ENCODE measurements at places on chromosomes 16 and 17.

GRCh38 chr17:48909783-48910182 is 1.6 kb downstream of the UBE2Z start:
- no peak for DNase-seq

- no peak for DNase-seq
Measured at GRCh38 chr16:49009204-49009603, 272.4 kb downstream of the CBLN1 start.

- no peak for DNase-seq
Measured at GRCh38 chr16:47037396-47037745, 63.9 kb upstream of the DNAJA2 start.

- no peak for DNase-seq
Measured at GRCh38 chr17:45222014-45222288, 266 bp downstream of the FMNL1 start.

DNA sequence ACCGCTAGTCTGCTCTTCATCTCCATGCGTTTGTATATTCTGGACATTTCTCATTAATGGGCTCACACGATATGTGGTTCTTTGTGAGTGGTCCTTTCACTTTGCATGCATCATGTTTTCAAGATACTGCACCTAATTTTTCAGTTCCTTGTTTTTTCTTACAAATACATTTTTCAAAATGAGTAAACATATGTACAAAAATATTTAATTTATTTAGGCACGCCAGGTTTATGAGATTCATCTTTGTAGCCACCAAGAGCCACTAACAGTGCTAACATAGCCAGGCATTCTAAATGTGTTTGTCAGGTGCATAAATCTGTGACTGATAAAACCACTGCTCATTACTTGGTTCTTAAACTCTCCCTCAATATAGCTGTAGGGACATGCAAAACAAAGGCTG is 375.3 kb downstream of the WWOX start:
- DNase-seq = no peak

DNA sequence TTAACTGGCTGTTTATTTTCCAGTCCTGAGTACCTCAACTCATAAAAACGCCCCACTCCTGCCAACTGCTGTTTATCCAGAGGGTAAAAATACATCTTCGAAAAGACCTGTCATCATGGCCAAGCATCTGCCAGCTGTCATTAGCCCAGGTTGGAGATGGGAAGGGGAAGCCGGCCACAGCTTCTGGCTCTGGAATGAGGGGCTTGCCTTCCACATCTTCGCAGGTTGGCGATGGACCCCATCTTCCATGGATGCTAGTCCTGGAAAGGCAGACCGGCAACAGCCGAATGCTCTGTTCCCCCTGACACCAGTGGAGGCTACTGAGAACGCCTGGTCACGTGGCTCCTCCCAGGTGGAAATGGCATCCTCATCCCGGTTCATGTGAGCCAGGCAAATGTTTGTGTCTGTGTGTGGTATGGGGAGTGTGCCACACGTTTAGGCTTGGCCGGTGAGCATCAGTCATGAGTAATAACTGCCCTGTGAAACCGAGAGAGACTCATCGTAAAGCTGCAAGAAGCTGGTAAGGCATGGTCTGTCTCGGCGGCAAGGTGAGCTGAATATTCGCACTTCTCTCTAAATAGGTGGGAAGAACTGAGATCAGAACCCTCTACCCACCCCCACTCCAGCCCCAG is 420 bp upstream of the KRTAP17-1 start:
- no peak for DNase-seq

GRCh38 chr17:36136439-36136838 is 32.8 kb downstream of the CCL4 start:
- no peak for DNase-seq

- no peak for DNase-seq
Measured at GRCh38 chr16:58615280-58615679, 14.3 kb downstream of the CNOT1 start.

DNA sequence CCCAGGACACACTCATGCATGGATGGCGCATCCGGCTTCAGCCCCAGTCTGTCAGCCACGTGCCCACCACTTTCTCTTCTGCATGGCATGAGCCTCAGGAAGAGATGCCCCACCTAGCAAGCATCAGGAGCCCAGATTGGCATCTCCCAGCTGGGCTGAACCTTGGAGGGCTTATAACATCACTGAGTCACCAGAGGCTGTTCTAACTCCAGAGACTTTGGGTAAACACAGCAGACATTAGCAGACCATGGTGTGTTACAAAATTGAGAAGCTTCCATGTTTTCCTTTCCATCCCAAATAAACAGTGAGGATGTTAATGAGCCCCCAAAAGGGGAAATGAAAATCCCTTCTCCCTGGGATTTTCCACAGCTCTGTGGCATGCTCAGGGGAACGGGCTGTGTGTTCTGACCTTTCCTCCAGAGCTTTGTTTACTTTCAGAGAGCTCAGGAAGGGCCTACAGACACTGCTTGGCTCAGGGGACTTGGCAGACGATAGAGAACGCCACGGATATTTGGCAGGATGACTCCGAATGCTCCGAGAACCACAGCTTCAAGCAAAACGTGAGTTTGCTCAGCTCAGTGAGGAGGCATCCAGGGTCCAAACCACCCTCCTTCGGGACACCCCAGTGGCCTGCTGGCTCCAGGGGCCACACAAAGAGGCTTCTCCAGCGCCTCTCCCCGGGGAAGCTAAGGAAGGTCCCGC is 16.5 kb downstream of the GLP2R start:
- DNase-seq = no peak

DNA sequence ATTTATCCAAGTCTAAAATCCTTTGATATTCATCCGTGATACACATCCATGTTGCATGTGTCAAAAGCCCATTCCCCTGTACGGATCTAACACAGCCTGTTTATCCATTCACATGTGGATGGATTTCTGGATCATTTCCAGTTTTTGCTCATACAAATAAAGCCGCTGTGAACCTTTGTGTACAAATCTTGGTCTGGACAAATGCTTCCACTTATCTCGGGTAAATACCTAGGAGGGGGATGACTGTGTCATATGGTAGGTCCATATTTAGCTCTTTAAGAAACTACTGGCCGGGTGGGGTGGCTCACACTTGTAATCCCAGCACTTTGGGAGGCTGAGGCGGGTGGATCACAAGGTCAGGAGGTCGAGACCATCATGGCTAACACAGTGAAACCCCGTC is 6.3 kb upstream of the TBCD start:
- no peak for DNase-seq

DNA sequence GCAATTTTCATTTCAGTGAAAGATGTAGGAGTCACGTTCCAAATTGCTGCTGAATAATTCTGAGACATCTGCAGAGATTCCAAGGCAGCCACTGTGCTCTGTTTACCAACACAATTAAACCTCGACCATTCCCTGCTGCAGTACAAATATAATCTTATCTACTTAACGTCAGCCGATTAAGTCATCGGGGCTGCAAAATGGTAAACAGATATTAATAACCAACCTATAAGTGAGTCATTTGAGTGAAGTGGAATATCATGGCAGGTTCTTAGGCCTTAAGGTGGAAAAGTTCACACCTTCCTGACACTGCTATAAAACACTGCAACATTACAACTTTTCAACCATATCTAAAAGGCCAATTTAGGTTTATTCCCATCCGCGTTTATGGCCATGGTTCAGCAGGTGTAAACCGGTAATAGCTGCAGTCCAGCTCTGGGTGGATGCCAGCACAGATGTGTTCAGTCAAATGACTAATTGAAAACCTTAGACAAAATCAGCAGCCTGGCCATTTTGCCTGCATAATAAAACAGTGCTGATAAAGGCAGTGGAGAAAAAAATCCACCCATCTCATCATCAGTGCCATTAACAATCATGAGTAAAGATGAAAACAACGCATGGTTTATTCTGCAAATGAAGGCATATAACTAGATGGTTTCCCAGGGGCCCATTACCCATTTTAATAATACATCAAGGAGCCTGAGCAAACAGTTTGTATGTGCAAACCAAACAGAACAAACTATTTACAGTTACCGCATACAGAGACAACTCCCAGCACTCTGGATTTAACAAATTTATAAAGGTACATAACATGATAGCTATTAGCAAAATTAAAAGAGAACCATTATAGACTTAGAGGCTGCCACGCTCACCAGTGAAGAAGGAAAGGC is 202.9 kb upstream of the IRX3 start:
- no peak for DNase-seq

GRCh38 chr16:68227183-68227793 is 8.6 kb downstream of the ESRP2 start:
- DNase-seq = no peak

GRCh38 chr17:65058146-65058545 is 1.6 kb upstream of the GNA13 start:
- DNase-seq = no peak

DNA sequence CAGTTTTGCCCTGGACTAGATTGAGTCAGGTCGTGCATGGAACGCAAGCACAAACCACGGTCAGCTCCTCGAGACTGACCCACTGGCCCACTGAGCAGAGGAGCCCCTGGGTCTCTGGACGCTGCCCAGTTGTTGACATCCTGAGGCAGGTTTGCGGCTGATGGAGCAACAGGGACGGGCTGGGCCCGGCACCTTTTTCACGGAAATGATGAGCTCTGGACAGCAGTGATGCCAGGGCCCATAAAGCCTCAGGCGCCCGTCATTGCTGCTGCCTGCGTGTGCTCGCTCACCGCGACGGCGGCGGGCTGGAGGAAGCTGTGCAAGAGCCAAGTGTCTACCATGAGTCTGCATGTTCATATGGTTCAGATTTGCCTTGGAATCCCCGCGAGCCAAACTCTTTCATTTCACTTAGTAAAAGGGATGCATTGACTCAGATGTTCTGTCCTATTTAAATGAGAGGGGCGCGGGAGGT is 30.8 kb upstream of the CRISPLD2 start:
- no peak for DNase-seq

DNA sequence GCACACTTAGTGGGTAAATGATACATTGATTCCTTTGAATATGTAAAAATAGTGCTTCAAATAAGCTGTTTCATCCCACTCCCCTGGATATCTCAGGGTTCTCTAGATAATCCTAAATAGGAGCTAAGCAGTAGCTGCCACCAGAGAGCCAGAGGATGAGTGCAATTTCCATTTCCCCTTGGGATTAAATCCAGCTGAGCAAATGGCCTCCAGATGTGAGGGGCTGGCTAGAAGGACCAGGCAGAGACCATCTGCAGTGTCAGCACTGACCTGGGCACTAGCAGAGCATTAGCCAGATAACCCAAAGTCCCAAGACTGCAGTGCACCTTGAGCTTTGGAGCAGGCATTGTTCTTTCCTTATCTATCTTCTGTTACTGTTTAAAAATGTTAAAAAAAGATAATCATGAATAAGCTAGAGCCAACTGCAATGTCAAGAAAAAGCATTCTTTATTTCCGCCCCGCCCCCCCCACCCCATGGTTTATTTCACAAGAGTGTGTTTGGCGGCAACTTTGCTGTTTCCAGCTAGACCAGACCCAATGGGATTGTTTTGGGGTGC is 19.5 kb downstream of the GPR179 start:
- no peak for DNase-seq

- DNase-seq = no peak
Measured at GRCh38 chr16:65744401-65744800, 622.1 kb upstream of the CDH5 start.

DNA sequence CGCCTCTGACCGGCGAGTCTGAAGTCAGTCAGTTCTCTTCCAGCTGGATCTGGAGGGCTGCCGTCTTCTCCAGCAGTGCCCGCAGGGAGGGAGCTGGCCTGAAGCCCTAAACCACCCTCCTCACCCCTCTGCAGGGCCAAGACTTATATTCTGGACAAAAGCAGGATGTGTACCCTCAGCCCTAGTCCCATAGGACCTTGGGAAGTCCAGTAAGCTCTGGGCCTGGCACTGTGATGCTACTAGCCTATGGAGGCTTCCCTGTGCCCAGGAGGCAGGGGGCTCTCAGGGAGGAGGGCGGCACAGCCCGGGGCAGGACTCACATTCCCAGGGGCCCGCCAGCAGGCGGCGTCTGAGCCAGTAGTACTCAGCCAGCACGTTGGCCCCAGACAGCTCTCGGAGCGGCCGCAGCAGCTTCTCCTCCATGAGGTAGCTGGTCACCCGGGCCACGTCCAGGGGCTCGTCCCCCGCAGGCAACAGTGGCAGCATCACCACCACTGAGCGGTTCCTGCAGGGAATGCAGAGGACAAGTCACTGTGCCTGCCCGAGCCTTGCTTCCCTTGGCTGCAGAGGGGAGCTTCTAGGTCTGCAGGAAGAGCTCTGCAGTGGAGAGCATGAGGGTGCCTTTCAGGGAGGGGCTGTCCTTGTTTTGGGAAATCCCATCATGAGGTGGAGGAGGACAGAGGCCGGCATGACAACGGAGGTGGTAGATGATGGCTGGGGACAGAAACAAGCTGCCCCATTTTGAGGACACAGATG is 41.7 kb downstream of the RMI2 start:
- no peak for DNase-seq

GRCh38 chr16:87499189-87499486 is 6.3 kb upstream of the ZCCHC14 start:
- no peak for DNase-seq

DNA sequence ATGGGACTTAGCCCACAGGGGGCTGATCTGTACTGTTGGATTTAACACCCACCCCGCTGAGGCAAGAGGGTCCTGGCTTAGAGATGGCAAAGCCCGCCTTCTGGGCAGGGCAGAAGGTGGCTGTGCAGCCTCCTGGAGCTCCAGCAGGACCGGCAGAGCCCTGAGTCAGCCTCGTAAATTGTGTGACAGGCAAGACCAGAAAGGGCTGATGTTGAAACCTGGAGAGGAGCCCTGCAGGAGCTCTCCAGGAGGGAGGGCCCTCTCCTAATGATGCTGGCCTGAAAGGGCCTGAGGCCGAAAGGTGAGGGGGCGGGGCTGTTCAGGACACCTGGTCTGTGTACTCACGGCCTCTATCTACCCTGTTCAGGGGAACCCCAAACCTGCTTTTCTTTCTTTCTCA is 22.5 kb upstream of the MYO15B start:
- DNase-seq = no peak

Data from GOT3 (cell line).